EL (cell line): ENCODE measurements at places on chromosomes 2 and 18.

- no peak for DNase-seq
Observed at GRCh38 chr2:125596612-125597011, 1059.3 kb upstream of the GYPC start.

DNA sequence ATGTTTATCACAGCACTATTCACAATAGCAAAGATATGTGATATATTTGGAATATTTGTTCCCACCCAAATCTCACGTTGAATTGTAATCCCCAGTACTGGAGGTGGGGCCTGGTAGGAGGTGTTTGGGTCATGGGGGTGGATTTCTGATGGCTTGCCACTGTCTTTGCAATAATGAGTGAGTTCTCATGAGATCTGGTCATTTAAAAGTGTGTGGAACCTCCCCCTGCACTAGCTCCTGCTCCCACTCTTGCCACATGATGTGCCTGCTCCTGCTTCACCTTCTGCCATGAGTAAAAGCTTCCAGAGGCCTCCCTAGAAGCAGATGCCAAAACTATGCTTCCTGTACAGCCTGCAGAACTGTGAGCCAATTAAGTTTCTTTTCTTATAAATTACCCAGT is 72.2 kb upstream of the DYNC1I2 start:
- DNase-seq = peak; percentile 31

- DNase-seq = no peak
Observed at GRCh38 chr18:13377496-13377895, 158.9 kb downstream of the LDLRAD4 start.

- no peak for DNase-seq
Observed at GRCh38 chr2:240121190-240121589, 14.9 kb downstream of the COPS9 start.

GRCh38 chr2:122210898-122211856 is 455.7 kb downstream of the TSN start:
- no peak for DNase-seq
